Stimulated activated CD4-positive, alpha-beta T cell treated with anti-CD3 and anti-CD28 coated beads, Interleukin-1b, Interleukin-23, amount 100 ng/mL, for 48 hours (primary cell): ENCODE measurements at places on chromosomes 7 and 10.

GRCh38 chr10:70626056-70626455 is 23.5 kb upstream of the PRF1 start:
- DNase-seq: no peak

GRCh38 chr7:21454182-21454581 is 26.3 kb downstream of the SP4 start:
- no peak for DNase-seq

GRCh38 chr7:150753239-150753638 is 16.0 kb downstream of the GIMAP5 start:
- no peak for DNase-seq

DNA sequence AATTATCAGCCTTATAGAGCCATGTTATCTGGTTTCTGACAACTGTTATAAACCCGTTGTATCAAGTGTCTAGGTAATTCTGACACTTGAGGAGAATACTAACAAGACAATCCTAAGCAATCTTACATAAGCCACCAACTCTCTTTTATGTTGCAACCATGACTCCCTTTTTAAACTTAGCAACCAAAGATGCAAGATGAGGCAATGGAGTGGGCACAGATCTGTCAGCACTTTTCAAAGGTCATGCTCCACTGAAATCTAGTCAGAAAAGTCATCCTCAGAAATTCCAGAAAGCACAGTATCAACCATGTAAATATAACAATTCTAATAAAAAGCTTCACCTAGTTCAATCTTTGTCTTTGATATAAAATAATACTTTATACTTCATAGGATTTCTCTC is 77.0 kb upstream of the SEMA3A start:
- no peak for DNase-seq

- no peak for DNase-seq
These were observed 2.4 kb downstream of the CYP2E1 start for GRCh38 chr10:133529576-133529946.

GRCh38 chr7:105816266-105816843 is 60.0 kb downstream of the ATXN7L1 start:
- DNase-seq: no peak

- DNase-seq: no peak
These were observed 2.6 kb downstream of the AGR3 start for GRCh38 chr7:16879181-16879580.

DNA sequence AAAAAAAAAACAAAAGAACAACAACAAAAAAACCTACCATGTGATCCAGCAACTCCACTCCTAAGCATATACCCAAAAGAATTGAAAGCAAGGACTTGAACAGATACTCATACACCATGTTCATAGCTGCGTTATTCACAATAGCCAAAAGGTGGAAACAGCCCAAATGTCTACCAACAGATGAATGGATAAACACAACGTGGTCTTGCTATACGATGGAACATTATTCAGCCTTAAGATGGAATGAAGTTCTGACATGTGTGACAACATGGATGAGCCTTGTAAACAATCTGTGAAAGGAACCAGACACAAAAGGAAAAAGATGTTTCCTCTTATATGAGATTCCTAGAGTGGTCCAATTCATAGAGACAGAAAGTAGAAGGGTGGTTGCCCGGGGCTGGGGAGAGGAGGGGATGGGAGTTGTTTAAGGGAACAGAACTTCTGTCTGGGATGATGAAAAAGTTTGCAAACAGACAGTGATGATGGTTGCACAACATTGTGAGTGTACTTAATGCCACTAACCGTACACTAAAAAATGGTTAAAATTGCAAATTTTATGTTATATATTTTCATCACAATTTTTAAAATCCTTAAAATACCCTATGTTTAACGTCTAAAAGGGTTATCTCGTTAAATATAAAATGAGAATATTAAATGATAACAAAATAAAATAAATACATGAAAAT is 11.6 kb downstream of the CLEC2L start:
- no peak for DNase-seq

DNA sequence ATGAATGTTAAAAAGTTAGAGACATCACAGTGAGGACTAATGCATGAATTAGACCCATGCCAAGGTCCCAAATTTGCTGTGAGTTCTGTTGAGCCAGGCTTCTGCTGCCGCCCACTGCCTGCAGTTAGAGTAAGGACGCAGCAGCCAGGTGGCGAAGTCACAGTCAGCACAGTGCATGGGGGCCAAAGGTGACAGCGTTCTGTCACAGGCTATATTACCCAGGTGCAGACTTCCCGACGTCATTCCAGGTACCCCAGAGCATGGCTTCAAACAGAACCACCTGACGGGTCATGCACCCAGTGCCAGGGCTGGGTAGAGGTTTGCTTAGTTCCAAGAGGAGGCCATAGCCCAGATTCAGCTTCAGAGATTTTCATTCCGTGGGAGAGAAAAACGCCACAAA is 33.9 kb upstream of the HMX3 start:
- no peak for DNase-seq

- DNase-seq: no peak
These were observed 53.6 kb upstream of the WNT16 start for GRCh38 chr7:121275204-121275603.

- DNase-seq: no peak
These were observed 19.1 kb upstream of the VWDE start for GRCh38 chr7:12422554-12423320.

GRCh38 chr10:4947635-4948596 is 15.3 kb upstream of the AKR1C1 start:
- no peak for DNase-seq

GRCh38 chr7:120402079-120402767 is 129.2 kb downstream of the KCND2 start:
- DNase-seq: no peak

DNA sequence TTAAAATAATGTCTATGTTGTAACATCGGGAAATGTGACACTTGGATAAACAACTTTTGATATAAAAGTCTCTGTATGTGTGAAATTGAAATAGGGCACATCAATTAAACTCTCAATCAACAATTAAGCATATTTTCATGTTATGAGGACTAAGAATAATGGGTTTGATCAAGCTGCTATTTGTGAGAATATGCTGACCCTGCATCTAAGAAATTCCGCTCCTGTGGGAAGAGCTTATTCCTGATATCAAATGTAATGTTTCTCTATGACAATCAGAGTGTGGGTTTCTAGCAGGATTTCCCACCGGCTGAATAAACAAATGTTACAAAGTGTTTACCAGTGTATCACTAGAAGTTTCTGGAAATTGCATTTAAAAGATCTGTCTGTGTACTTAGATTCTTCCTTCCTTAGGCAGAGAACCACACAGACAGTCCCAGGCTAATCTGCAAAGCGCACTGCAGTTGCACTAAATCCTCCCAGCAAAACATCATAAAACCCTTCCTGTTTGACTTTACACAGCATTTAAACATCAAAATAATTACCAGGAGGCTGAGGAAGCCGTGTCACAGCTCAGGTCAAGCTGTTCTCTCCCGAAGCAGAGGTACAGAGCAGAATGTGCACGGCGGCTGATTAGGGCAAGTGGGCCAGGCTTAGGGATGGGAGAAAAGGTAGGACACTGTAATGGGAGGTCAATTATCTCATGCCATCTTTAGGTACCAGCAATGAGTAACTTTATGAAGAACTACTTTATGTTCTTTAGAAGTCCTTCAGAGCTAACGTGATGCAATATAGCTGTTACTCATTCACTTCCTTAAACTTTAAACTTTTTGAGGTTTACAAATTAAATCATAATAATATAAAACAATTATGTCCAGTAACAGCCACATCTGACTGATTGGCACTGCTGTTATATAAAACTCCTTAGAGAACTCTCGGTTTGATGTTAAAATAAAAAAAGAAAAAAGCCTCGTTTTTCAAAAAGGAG is 109.1 kb upstream of the CTTNBP2 start:
- no peak for DNase-seq

- DNase-seq: no peak
These were observed 348.7 kb upstream of the POT1 start for GRCh38 chr7:125278318-125278717.

DNA sequence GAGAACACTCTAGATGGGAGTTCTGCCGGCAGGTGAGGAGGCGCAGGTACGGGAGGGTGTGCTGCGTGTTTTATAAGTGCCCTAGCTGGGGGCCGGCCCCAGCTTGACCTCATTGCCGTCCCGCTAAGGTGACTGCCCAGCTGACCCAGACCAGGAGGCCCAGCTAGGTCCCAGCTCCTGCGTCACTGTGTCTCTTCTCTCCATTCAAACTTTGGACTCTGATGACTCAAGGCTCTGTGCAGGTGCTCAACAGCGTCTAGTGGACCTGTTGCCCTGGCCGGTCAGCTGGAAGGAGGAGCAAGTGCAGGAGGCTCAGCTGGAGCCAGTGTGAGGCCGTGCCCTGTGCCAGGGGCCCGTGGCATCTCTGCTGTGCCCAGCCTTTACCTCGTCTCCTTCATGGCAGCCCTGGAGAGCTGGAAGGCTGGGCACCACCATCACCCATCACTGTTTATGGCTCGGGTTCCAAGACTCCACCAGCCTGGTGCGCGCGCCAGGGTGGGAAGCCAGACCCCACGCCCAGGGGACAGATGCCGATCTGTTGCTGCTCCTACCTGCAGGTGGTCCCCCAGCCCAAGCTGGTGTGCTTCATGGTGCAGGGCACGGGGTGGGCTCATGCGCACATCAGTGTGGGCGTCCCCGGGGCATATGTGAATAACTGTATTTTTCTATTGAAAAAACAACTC is 14.6 kb downstream of the LHPP start:
- DNase-seq: no peak

DNA sequence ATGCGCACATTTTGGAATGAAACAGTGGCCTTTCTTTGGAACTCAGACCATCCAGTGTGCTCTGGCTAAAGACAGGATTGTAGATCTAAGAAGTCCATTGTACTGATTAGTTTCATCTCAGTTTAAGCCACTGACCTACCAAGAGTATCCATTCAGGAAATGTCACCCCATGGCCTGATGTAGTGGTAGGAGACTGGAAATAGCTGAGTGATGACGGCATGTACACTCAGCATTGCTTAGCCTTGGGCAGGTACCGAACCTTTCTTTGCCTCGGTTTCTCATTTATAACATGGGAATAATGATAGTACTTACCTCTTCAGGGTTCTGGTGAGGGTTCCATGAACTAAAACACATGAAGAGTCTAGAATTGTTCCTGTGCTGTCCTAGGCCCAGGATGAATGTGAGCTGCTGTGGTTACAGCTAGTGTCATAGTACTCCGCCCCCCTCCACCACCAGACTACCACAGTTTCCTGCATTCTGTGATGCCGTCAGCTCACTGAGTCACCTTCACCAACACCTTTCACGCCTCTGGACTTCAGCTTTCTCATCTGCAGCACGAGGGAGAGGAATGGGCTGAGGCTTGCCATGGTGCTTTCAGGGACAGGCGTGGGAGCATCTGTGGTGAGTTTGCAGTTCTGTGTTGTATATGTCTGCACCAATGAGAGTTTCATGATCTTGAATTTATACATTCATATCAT is 484.0 kb upstream of the GALNT17 start:
- DNase-seq: peak; percentile 84

DNA sequence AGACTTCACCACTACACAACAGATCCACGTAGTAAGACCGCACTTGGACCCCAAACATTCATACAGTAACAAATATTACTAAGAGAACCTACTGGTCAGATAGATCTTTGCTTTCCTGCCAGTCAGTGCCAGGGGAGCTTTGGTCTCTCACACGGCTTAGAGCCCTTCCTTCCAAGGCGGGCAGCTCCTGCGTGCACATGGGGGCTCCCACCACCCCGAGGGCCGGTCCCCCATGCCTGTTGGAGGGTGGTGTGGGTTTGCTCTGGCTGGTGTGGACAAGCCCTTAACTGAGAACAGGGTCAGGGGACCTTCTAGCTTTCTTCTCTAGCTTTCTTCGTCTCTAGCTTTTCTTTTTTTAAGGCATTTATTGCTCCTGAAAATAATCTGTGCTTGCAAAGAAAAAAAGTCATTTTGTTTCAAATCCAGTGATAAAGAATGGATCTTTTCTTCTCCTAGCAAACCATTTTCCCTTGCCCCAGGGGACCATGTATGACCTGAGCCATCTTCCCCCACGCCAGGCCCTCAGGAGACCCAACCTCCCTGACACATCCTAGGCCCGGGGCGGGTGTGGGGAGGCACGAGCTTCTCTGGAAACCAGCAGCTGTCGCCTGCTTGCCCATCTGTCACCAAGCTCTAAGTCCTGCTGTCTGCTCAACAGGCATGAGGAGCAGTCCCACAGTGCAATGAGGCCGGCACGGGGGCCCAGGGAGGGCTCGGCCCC is 591.1 kb downstream of the PTPRN2 start:
- DNase-seq: no peak

DNA sequence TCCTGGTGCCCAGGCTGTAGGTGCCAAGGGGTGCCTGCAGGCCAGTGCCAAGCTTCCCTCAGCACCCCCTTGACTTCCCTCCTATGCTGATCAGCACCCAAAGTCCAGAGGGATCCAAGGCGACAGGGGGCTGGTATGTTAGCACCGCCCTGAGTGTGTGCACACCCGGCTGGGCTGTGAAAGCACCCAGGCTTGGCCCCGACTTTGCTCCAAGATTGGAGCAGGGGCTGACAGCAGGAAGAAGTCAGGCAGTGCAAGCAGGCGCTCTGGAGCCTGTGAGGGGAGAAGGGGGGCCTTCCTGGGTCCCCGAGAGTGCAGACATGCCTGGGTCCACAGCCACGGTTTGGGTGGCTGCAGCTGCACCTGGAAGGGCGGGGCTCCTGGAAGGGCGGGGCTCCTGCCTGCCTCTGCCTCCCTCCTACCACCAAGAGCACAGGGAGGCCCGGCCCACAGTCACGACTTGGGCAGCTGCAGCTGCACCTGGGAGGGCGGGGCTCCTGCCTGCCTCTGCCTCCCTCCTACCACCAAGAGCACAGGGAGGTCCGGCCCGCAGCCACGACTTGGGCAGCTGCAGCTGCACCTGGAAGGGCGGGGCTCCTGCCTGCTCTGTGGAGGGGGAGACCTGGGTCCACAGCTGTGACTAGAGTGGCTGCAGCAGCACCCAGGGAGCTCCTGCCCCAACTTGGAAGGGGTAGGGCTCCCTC is 30.2 kb upstream of the ZMYND11 start:
- no peak for DNase-seq

GRCh38 chr10:91756286-91756685 is 41.9 kb upstream of the TNKS2 start:
- DNase-seq: no peak

DNA sequence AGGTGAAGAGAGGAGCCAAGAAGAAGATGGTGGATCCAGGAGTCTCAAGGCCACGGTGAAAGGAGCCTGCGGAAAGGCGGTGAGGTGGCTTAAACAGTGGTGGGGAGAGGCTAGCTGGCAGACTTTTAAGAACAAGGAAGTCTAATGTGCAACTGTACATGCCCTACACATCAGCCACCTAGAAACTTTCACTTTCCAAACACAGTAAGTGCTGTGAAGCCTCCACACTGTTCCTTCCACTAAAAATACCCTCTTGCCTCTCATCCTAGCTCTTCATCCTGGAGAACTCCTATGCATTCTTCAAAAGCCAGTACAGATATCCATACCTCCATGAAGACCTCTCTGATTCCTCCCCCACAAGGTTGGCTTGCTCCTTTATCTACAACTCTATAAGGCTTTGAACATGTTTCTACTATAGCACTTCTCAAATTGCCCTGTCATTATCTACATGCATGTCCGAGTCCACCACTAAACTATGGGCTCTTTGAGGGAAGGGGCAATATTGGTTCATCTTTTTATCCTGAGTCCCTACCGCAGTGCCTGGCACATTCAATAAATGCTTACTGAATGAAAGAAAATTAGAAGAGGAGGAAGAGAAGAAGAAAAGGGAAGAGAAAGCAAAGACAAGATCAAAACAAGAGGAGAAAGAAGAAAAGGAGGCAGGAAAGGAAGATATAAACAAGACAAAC is 54.2 kb downstream of the DNAJC12 start:
- no peak for DNase-seq

GRCh38 chr10:132528064-132528691 is 9.4 kb upstream of the INPP5A start:
- no peak for DNase-seq

GRCh38 chr10:12927896-12928295 is 73.6 kb downstream of the CCDC3 start:
- no peak for DNase-seq

GRCh38 chr10:92124616-92125143 is 166.2 kb downstream of the CPEB3 start:
- no peak for DNase-seq
